ENCODE measurements at places on chromosomes 12 and 14. TPM values are rescaled to one million over a fixed set of nuclear protein-coding genes. Genes with fewer than 3 reads are reported as not detected.

The TSPAN19 gene
- not detected for total RNA-seq

The SYCP3 gene
- total RNA-seq, result 0.14 TPM

The GYS2 gene
- not detected for total RNA-seq

The LIN7A gene
- 12.7 TPM for total RNA-seq

The SDSL gene
- total RNA-seq, result 17.5 TPM

The PLA2G1B gene
- not detected for total RNA-seq

The TSPAN11 gene
- 0.18 TPM for total RNA-seq
